ENCODE measurements at places on chromosomes 5 and 9.

- DNase-seq = no peak
Measured at GRCh38 chr5:82278711-82279370, 687 bp upstream of the RPS23 start.

GRCh38 chr5:137306903-137307302 lies 192.2 kb downstream of the SPOCK1 start:
- DNase-seq = no peak

DNA sequence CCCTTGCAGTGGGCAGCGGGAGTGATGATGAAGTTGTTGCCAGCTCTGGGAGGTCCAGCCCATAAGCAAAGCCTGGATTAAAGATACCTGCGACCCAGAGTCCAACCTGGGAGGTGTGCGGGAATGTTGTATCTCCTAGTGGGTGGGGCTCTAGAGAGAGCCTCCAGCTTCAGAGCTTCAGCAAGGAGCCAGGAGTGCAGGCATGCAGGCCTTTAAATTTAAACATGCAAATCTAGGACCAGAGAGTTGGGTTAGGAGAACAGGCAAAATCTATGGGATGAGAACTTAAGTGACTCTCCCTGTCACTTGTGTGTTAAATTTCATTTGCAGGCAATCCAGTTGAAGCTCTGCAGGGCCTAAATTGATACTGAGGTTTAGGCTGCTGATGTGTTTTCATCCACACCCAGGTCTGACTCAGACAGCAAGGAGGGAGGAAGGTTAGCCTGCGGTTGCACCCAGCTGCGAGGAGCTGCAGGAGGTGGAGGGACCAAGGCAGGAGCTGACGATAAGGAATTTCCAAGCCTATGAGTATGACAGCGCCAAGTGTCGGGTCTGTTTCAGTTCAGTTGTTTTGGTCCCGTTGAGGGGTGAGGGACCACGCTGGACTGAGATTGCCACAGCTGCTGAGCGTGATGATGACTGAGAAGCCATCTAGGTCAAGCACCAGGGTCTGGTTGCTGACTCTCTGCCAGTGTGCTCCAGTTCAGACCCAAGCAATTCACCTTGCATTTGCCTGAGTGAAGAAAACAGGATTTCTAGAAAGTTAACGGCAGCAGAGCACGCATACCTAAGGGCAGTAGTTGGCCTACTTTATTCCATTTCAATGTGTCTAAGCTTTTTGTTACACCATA lies 243.0 kb downstream of the ICE1 start:
- no peak for DNase-seq

DNA sequence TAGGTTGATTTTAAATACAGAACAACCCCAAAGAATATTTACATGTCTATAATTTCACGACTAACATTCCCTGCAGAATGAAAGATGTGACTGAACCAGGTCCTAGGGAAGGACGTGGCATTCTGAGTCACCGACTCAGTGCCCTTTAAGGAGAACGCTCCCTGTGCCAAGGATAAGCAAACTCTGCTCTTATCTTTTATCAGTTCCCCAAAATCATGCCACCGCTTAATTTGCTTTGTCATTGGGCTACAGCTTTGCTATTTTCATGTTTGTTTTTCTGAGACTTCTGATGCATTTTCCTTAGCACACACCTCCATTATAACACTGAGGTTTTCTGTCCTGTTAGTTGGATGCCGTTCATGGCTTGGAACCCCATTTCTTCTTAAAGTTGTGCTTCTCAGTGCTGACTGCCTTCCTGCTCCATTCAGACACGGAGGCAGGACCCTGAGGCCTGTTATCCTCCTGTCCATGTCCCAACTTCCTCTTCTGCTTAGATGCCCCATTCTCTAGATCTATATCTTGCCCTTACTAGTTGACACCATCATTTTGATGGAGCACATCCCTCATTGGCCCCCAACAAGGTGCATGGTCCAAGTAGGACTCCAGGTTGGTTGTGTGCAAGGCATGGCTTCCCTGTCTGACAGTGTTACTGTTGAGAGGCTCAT lies 11.2 kb upstream of the SEMA4D start:
- DNase-seq = no peak

- peak; percentile 26 for DNase-seq
Measured at GRCh38 chr5:61805101-61805500, 473.0 kb downstream of the ZSWIM6 start.

DNA sequence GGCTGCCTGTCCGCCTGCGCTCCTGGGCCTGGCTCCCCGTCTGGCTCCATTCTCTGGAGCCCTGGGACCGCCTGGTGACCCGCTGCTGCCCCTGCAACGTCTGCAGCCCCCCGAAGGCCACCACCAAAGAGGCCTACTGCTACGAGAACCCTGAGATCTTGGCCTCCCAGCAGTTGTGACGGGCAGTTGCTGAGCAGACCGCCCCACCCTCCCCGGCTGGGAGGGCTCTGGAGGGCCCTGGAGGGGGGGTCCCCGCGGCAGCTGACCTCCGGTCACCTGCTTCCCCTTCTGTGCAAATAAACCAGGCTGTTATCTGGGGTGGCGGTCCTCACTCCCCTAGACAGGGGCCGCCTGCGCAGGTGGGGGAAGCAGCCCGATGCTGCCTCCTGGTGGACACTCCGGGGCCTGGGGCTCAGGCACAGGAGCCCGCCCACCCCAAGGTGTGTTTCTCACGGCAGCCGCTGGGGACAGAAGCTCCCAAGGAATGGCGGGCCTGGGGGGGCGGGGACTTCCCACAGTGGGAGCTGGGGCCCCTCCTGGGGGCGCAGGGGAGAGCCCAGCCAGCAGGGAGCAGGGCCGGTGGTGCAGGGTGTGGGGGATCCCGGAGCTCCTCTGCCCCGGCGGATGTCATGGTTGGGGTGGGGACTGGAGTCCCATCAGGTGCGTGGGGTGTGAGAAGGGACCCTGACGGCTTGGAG lies 4.7 kb upstream of the TUBB4B start:
- DNase-seq = peak; percentile 68

DNA sequence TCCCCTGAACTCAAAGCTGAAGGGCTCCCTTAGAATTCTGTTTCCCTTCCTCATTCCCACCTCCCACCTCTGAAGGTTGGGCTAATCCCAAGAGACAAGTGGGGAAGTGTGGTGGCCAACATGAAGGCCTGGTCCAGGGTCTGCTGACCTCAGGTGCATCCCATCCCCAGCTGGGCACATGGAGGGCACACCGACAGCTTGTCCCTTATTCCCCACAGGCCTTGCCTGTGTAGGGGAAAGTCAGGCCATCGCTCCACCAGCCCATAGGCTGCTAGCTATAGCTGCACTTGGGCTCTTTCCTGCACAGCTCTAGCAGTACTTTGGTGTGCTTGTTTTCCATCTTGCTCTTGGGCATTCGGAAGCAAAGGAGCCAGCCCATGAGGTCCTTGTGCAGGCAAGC lies 247.7 kb downstream of the CDH12 start:
- no peak for DNase-seq

DNA sequence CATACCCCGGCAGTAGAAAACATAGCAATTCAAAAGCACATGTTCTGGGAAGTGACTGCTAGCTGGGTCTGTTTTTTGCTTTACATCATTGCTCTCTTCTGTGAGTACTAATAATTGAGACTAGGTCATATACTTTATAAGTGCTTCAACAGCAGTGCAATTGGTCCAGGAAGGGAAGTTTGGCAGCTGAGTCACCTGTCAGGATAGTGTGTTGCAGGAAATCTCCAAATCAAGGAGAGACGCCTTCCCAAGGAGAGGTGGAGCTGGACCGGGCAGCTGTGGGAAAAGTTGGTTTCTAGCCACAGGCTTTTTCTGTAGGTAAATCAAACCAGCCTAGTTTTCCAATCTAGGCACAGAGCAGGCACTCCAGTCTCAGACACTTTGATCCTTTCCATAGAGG lies 330.1 kb downstream of the ENC1 start:
- no peak for DNase-seq

- no peak for DNase-seq
Measured at GRCh38 chr5:168342151-168342825, 50.8 kb downstream of the WWC1 start.

- peak; percentile 32 for DNase-seq
Measured at GRCh38 chr9:95840074-95840473, 35.4 kb upstream of the ERCC6L2 start.

- no peak for DNase-seq
Measured at GRCh38 chr9:70945301-70945700, 176.1 kb downstream of the TRPM3 start.

DNA sequence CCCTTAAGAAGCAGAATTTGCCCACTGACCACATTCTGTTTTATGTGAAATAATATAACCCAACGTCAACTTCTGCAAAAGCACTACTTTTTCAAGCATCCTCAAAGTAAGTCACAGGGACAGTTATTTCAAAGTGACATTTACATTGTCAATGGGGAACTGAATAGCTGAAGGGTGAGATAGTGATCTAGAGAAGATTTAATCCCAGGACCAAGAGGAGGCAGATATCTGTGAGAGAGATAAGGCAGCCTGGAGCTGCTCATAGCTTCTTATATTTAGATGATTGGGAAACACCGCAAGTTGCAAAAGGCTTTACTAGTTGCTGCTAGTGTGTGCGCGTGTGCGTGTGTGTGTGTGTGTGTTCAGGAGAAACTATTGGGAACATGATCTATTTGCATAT lies 210.4 kb upstream of the RFX3 start:
- no peak for DNase-seq

DNA sequence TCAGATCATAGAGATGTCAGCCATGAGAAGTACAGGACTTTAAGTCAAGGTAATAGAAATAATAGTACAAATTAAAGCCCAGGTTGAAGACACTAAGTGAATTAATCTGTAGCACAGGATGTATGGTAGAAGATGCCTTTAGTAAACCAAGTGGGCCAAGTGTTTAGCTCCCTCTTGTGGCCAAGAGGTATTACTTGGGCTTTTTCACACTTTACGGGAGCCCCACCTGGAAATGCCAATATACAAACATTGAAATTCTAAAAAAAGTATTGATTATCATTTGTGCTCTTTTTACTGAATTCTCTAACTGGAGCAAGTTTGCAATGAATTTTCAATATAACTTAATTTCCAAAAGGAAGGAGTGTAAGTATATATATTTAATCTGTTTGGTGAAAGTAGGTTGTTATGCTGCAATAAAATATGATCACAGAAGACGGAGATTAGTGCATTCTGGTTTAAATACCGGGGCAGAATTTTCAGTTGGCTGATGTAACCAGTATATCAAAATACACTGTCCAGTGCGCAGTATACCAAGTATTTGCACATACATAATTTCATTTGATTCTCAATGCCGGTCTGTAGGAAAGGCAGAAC lies 84.7 kb downstream of the PARP8 start:
- peak; percentile 32 for DNase-seq

Data from muscle of back (tissue), 13 donors.